Hepatic stellate cell (primary cell): ENCODE measurements at places on chromosomes 6 and 20.

DNA sequence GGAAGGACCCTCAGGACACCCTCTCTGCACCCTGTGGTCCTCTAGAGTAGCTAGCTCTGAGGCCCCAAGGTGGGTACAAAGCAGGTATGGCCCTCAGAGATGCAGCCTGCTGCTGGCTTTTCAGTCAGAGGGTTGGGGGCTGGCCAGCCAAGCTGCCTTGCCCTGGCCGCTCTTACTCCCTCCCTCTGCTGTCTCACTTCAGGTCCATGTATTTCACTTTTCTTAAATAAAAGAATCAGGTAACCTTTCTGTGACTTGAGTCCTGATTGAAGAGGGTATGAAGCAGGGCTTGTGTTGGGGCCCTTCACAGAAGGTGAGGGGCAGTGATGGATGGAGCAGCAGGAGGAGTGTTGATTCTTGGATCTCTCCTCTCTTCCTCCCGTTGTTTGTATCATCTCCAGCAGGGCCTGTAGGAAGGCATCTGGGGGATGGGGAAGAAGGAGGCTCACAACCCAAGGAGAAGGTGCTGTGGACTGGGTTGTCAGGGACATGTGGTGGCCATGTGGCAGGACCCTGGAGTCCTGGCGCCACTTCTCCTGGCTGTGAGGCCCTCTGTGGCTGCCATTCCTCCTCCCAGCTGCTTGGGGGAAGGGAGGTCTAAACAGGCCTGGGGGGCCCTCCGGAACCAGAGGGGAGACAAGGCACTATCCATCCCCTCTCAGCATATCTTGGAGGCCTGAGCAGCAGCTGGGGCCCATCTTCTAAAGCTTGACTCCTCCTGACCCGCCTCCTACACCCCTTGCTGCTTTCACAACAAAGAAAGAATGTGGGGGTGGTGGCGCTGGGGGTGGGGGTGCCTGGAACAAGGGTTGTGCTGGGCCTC is 1.1 kb upstream of the PTK7 start:
- peak; percentile 71 for DNase-seq

GRCh38 chr6:169738204-169738975 is 13.0 kb downstream of the DYNLT2 start:
- no peak for DNase-seq

GRCh38 chr6:14174996-14175395 is 57.4 kb downstream of the CD83 start:
- DNase-seq: no peak

GRCh38 chr20:53212018-53212417 is 239.9 kb downstream of the TSHZ2 start:
- no peak for DNase-seq

DNA sequence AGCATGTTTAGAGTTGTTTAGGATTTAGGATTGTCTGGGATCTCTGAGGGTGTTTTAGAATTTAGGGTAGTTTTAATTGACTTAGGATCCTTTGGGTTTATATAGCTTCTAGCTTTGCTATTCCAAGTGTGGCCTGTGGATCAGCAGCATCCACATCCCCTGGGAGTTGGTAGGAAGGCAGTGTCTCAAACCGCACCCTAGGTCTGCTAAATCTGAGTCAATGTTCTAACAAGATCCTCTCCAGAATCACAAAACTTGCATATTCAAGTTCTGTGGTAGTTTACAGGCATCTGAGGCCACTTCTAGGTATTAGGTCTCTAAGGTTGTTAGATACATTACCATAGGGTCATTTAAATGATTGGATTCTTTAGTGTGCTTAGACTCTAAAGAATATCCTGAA is 48.3 kb downstream of the PRND start:
- DNase-seq: no peak

DNA sequence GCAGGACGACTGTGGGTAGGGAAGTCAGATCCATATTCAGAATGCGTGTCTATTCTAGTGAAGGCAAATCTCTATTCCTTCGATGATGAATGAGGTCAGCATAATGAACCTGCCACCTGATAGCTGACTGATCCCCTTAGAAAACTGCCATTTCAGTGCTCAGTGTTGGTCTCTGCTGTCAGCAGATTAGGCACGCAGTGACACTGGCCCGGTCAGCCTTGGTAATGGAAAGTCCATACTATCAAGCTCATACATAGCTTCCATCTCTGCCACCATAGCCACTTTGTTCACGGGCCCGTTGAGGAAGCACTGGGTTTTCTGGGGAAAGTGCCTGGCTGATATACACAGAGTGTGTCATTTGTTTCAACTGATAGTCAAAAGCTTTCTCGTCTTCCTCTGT is 54.0 kb downstream of the C6orf52 start:
- DNase-seq: no peak

DNA sequence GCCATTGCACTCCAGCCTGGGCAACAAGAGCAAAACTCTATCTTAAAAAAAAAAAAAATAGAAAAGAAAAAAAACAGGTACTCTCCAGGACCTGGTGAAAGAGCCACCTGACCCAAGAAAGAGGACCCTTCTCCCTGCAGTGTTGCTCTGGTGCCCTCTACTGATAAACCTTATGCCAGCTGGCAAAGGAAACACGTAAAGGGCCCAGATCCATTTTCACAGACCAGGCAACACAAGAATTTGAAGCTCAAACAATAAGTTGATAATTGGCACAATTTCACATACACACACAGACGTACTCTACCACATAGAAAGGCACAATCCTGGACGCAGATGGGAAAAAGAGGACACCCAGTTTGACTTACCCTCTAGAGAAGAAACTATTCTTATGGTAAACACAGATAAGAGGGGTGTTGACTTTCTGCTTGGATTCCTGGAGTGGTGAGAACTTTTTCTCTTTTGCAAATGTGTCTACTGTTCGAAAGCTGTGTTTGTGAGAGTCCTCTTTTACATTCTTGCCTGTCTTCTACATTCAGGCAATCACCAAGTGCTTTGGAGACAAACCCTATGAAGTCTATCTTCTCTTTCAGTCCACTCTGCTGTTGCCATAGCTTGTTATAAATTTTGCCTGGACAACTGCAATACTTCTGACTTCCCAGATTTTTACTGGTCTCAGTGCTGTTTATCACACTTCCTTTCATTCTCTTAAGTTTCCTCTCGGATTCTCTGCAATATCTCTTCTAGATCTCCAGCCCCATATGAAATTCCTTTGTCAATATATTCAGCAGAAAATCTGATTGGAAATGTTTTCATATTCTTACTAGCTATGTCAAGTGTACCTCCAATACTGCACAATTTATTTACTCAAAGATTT is 6.4 kb upstream of the SNRPB start:
- DNase-seq: no peak

- DNase-seq: no peak
Measured at GRCh38 chr6:79257381-79258205, 23.1 kb upstream of the HMGN3 start.

DNA sequence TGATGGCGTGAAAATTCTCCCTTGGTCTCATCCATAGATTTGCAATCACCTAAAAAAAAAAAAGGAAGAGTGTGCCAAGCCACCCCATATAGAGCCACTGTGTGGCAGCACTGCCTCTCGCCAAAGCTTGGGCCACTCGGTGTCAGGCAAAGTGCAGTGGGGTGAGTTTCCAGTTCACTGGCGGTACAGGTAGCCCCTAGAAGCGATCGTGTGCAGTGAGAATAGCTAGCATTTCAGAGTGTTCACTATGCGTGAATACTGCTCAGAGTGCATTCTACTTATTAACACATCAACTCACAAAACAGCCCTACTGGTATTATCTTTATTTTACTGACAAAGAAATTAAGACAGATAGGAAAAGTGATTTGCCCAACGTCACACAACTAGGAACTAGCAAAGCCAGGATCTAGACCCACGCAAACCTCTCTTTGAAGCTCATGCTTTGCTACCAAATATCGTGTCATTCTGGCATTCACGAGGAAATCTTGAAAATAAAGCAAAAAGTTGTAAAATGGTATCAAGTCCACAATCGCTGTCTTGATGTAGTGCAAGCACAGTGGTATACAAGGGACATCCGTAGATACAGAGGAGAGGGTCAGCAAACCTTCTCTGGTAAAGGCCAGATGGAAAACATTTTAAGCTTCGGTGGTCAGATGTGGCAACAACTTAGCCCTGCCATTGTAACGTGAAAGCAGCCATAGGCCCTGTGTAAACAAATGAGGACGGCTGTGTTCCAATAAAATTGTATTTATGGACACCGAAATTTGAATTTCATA is 10.4 kb upstream of the GCNT2 start:
- DNase-seq: peak; percentile 36

DNA sequence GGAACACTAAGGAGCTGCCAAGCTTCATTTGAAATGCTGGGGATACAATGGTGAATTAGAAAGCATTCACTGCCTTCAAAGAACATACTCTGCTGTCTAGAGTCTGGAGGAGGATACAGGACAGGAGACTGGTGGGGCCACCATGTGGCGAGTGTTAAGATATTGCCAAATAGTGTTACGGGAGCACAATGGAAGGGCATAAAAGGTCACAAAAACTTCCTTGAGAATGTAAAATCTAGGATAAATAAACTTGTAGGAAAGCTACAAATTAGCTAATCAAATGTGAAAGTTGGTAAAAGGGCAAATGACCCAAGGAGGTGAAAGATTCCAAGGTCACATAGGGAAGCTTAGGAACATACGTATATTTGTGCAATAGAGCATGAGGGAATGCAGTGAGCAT is 271.7 kb downstream of the RFPL4B start:
- no peak for DNase-seq

DNA sequence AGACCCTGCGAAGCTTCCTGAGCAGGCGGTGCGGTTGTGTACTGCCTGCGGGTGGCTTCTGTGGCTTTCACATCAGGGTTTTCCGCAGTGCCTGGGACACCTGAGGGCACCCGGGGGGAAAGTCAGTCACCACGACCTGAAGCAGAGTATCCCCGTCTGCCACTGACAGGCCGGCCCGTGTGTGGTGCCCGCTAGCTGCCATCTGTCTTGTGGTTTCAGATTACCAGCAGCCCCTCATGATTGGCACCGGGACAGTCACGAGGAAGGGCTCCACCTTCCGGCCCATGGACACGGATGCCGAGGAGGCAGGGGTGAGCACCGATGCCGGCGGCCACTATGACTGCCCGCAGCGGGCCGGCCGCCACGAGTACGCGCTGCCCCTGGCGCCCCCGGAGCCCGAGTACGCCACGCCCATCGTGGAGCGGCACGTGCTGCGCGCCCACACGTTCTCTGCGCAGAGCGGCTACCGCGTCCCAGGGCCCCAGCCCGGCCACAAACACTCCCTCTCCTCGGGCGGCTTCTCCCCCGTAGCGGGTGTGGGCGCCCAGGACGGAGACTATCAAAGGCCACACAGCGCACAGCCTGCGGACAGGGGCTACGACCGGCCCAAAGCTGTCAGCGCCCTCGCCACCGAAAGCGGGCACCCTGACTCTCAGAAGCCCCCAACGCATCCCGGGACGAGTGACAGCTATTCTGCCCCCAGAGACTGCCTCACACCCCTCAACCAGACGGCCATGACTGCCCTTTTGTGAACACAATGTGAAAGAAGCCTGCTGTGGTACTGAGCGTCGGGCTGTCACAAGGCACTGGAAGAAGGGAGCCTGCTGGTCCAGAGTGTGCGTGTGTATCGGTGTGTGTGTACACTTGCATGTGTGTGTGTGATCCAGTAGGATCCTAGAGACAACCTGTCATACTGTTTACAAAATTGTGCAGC is 54.4 kb downstream of the GOPC start:
- no peak for DNase-seq

DNA sequence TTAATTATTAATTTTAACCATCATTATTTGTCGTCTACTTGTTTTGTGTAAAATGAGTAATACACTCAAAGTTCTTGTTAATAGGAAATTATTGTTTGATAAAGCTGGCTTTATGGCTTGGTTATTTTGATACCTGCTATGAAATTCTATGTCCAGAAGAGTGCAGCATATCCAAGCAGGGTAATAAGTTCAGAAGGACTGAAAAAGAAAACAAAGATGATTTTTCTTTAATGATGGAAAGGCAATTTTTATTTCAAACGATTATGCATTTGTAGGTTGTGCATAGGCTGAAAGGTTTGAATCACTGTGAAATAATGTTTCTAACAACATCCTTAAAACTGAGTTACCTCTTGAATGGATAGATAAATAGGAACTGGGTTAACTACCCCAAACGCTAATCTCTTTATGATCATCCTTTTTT is 1.4 kb upstream of the MAN1A1 start:
- peak; percentile 22 for DNase-seq

- DNase-seq: no peak
Measured at GRCh38 chr6:107101686-107102413, 13.5 kb downstream of the BEND3 start.

DNA sequence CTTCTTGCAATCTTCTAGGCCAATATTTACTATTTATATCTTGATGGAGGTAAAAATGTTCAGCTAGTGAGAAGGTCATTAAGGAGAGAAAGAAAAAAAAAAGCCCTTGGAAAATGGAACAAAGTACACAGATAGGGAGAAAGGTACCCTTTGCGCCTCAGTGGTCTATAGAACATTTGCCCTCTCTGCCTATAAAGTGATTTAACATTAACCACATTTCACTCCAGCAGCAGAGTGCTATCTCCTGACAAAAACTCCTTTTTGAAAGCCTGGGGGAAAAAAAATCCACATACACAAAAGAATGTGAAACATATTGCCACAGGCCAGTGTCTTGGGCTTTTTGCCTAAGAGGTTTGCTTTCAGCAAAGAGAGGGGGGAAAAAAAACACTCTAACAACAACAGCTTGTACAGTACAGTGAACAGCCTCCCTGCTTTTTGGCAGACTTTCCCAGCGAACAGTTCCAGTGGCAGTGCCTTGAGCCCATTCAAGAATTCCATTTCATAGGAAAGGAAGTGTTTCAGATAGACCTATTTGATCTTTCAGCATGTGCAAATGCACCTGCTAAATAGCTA is 695 bp downstream of the ARHGAP18 start:
- no peak for DNase-seq

DNA sequence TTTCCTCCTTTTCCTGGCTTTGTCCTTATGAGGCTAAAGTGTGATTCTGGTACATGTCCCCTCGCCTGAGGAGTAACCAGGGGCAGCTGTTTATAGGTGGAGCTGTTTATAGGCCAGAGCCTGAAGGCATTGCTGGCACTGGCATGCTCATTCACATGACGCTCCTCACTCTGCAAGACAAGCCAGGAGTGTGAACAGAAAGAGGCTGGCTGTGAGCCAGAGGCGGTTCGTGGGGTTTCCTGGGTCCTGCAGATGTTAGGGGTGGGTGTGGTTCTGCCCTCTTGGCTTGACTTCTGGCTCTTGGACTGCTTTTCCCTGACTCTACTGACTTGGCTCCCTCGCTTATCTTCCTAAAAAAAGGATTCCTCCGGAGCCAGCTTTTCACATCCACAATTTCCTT is 12.8 kb upstream of the MDFI start:
- DNase-seq: no peak

DNA sequence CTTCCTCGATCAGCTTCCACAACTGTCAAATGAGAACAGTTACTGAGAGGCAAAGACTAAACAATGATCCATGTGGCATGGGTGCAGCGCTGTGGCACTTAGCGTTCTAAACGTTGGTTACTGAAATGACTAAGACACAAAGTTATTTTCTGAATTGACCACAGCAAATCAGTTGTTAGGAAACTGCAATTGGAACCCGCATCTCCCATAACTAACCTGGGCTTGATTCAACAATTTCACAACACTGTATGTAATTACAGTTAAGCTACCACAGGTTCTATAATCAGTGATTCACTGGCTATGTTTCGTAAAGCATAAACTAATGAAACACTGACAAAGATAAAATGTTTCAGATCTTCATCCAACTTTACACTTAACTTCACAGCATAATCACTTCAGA is 12.5 kb downstream of the WDR27 start:
- DNase-seq: no peak

- peak; percentile 6 for DNase-seq
Measured at GRCh38 chr6:77015350-77015749, 447.9 kb downstream of the HTR1B start.

GRCh38 chr6:161152527-161152862 is 121.4 kb downstream of the AGPAT4 start:
- no peak for DNase-seq

- DNase-seq: no peak
Measured at GRCh38 chr6:113385020-113385431, 472.1 kb upstream of the MARCKS start.
